ENCODE measurements at places on chromosomes 3 and 15.

- DNase-seq, result no peak
These were observed 27.8 kb upstream of the CACNA2D2 start for GRCh38 chr3:50531201-50531600.

- DNase-seq, result no peak
These were observed 104.4 kb downstream of the TMCO5A start for GRCh38 chr15:38038659-38039442.

DNA sequence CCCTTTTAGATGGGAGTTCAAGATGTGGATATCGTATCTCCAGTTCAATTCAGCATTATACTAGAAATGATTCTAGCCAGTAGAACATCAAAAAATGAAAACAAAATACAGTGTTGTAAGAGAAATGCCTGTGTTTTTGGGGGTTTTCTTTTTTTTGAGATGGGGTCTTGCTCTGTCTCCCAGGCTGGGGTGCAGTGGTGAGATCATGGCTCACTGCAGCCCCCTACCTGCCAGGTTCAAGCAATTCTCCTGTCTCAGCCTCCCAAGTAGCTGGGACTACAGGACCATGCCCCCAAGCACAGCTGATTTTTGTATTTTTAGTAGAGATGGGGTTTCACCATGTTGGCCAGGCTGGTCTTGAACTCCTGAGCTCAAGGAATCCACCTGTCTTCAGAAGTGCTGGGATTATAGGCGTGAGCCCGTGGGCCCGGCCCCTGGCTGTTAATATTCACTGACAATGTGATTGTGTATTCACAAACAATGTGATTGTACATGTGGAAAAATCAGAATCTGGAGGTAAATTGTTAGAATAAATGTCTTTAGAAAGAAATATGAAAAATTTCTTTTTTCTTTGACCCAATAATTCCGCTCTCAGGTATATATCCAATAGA lies 59.0 kb downstream of the ARIH1 start:
- no peak for DNase-seq

- DNase-seq, result no peak
These were observed 214.6 kb downstream of the KCNAB1 start for GRCh38 chr3:156334841-156335545.

GRCh38 chr3:46293991-46294833 lies 52.0 kb downstream of the CCR3 start:
- no peak for DNase-seq
